ENCODE measurements at places on chromosomes 3 and 15. TPM values are rescaled to one million over a fixed set of nuclear protein-coding genes. Genes with fewer than 3 reads are reported as not detected.

The CCR4 gene
- not detected for total RNA-seq

The WDR76 gene
- total RNA-seq: 5.4 TPM

The CPNE9 gene
- total RNA-seq: not detected

The ZIC1 gene
- total RNA-seq: 1.7 TPM

The ACTC1 gene
- total RNA-seq: not detected

The GREM1 gene
- 3.0 TPM for total RNA-seq

The PLA2G4F gene
- total RNA-seq: 31.0 TPM

The ARGFX gene
- not detected for total RNA-seq

The TMCO5A gene
- not detected for total RNA-seq

The CRABP1 gene
- total RNA-seq: 2.1 TPM

The KNSTRN gene
- total RNA-seq: 6.1 TPM

The CEMIP gene
- 0.83 TPM for total RNA-seq

The IGDCC3 gene
- not detected for total RNA-seq

The CNTN3 gene
- 9.4 TPM for total RNA-seq

The C3orf22 gene
- not detected for total RNA-seq
